ENCODE measurements at places on chromosomes 3 and 15.

GRCh38 chr15:27993996-27994780 is 104.9 kb downstream of the OCA2 start:
- no peaks in the 10 kb centered on the region for H3K27me3 ChIP-seq
- no peaks in the 10 kb centered on the region for H3K36me3 ChIP-seq

DNA sequence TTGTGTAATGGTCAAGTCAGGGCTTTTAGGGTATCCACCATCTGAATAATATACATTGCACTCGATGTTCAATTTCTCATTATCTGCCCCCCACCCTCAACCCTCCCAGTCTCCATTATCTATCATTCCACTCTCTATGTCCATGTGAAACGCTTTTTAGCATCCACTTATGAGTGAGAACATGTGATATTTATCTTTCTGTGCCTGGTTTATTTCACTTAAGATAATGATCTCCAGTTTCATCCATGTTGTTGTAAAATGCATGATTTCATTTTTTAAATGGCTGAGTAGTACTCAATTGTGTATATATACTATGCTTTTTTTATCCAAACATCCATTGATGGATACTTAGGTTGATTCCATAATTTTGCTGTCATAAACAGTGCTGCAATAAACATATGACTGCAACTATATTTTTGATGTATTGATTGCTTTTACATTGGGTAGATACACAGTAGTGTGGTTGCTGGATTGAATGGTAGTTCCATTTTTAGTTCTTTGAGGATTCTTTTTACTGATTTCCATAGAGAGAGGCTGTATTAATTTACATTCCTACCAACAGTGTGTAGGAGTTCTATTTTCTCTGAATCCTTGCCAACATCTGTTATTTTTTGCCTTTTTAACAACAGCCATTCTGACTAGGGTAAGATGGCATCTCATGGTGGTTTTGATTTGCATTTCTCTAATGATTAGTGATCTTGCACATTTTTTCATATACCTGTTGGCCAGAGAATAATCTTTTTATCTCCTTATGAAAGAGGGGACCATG is 332.9 kb upstream of the TGFBR2 start:
- no peak overlapping the region for H3K27ac ChIP-seq
- H3K27me3 ChIP-seq: no peaks in the 10 kb centered on the region
- no peak for DNase-seq

DNA sequence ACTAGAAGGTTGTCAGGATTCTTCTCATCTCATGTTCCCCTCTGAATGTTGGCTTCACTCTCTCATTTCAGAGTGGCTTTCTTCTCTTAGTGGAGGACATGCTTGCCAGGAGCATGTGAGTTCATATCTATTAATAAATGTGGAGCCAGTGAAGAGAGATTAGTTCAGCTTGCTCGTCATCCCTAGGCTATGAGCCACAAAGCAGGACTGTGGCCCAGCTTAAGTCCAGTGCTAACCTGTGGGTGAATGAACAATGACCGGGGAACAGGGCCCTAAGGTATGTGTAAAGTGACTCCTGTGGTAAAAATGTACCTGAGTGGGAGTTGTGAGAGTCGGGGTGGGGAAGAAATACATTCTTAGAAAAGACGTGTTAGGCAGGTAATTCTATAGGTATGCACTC is 96.9 kb upstream of the TBL1XR1 start:
- no peak overlapping the region for H3K4me3 ChIP-seq
- peaks cover 25% of the 10 kb centered on the region for H3K4me1 ChIP-seq
- no peaks in the 10 kb centered on the region for H3K36me3 ChIP-seq
- H3K27me3 ChIP-seq: no peaks in the 10 kb centered on the region
- H3K27ac ChIP-seq: peak overlapping the region; percentile 60
- DNase-seq: no peak

- no peak overlapping the region for H3K4me3 ChIP-seq
- H3K4me1 ChIP-seq: peaks cover 13% of the 10 kb centered on the region
Measured at GRCh38 chr15:69412701-69413100, 1.4 kb upstream of the KIF23 start.

DNA sequence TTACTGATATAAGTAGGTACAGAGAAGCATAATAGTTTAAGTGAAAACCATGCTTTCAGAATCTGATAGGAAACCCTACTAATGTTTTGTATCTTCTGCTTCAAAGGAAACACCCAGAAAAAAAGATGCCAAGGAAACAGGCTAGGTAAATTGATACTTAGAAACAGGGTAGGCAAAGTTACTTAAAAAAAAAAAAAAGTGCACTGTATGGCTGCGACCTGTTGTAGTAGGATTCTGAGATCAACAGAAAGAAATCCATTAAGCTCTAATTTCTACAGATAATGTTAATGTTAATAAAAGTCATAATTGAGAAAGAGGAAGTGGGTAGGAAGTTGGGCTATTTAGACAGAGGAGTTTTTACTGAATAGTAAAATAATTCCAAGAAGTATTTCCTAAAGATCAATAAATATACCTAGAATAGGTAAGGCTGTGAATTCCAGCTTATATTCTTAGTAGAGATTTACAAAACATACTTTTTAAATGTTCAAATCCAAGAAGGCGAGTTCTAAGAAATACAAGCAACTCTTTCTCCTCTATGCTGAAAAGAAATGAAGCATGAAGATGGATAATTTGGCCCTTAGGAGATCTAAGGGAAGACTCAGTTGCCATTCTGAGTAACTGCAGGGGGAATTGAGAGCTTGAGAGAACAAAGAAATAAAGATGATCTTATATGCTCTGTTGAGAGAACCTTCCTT is 24.1 kb upstream of the STT3B start:
- no peak overlapping the region for H3K4me3 ChIP-seq
- no peaks in the 10 kb centered on the region for H3K4me1 ChIP-seq
- H3K27me3 ChIP-seq: peaks cover 18% of the 10 kb centered on the region
